ENCODE measurements at places on chromosomes 3 and 15.

DNA sequence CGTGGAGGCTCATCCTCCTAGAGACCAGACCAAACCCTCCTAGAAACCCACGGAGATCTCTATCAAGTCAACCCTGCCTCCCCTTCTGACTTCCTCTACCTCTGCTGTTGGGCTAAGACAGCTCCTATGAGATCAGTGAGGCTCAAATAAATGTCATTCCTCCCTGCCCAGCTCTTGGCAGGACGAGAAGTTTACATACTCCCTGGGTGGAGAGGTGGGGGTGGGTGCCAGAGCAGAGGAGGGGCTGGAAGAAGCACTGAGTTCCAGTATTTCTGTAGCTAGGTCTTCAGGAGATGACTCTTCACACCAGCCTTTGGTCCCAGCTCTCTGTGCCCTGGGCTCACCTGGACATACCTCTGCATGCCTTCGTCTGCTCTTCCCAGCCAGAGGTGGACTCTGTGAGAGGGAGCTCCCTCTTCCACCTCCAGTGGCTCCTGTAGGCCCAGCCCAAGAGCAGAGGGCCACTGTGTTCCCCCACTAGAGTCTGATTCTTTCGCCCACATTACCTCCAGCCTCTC, 42.4 kb upstream of the TLE3 start:
- no peak for DNase-seq

- DNase-seq, result no peak
Measured at GRCh38 chr3:170864525-170865208, 5.3 kb downstream of the RPL22L1 start.

DNA sequence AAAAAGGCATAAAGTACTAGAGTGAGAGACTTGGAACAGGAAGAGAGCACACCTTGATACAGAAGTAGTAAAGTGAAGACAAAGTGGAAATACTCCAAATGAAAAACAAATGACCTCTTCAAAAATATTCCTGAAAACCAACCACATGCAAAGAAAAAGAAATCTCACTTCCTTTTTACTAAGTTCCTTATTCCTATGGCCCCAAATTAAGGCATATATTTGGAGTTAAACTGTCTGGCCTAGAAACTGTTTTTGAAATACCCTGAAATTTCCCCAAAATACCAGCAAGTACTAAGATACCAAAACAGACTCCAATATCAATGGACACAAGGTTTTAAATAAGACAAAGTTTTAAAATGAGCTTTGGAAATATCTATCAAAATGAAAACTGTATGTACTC, 58.2 kb downstream of the ZNF148 start:
- DNase-seq, result no peak

GRCh38 chr3:184907681-184908649, 96.0 kb downstream of the VPS8 start:
- no peak for DNase-seq

GRCh38 chr3:4938281-4938982, 40.8 kb upstream of the BHLHE40 start:
- no peak for DNase-seq

- DNase-seq, result no peak
Measured at GRCh38 chr15:94273826-94274225, 42.5 kb downstream of the MCTP2 start.

- DNase-seq, result no peak
Measured at GRCh38 chr3:49804141-49805041, 1.3 kb downstream of the INKA1 start.

GRCh38 chr3:39228496-39228895, 36.1 kb upstream of the XIRP1 start:
- DNase-seq, result no peak

DNA sequence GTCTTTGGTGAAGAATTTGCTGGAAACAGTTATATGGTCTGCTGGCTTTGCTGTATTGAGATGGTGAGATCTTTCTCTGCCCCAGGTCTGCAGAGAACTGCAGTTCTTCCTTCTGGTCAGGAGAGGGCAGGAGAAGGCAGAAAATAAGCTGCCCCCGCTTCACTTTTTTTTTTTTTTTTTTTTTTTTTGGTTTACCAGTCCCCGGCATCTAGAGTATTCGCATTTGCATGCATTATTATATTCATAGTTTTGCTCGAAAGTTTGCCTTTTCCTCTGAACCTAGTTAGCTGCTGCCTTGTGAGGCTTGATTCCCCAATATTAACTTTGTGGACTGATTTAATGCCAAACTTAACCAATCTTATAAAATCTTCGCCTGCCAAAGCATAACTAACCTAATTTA, 10.6 kb upstream of the PARL start:
- no peak for DNase-seq

- no peak for DNase-seq
Measured at GRCh38 chr15:56425976-56426375, 39.0 kb downstream of the MNS1 start.

DNA sequence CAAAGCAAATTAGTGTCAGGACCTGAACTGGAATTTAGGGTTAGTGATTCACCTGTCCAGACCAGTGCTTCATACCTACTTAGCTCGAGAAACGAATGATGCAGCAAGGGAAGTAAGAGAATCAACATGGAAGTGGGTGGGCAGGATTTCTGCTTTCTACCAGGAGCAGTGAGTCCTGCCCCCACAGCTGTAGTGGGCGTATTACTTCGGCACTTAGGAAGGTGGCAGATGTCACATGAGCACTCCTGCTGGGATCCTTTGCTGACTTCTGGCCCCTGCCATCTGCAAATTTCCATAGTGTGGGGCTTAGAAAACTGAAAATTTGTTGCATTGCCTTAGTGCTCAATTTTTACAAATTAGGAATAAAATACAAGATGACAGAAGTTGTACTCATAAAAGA, 31.2 kb downstream of the RYR3 start:
- no peak for DNase-seq

GRCh38 chr15:33149919-33150318, 44.6 kb downstream of the FMN1 start:
- no peak for DNase-seq

- no peak for DNase-seq
Measured at GRCh38 chr3:189158034-189158433, 13.7 kb upstream of the TPRG1 start.

DNA sequence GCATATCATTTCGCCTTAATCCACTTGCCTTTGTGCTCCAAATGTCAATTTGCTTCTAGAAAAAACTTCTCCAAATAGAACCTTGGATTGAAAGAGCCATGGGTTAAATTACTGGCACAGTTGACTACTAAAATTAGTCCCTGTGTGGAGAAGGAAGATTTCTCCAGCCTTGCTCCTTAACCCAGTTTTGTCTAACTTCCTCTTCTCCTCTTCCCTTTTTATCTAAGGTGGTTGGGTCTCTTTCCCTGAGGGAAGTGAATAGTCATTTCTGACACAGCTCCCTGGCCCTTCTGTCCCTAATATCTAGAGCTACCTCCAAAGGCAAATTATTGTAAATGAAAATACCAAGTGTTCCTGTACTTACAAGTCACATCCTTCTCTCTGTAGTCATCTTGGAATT, 527.9 kb upstream of the TBL1XR1 start:
- DNase-seq, result no peak

GRCh38 chr15:28098766-28099554, at the start of gene OCA2:
Gene OCA2, minus strand, starts transcription at chr15:28099315. Its CDS starts 17,441 bp downstream, at chr15:28081874.
- peak; percentile 49 for DNase-seq

- no peak for DNase-seq
Measured at GRCh38 chr3:184343200-184343876, 5.9 kb downstream of the FAM131A start.

DNA sequence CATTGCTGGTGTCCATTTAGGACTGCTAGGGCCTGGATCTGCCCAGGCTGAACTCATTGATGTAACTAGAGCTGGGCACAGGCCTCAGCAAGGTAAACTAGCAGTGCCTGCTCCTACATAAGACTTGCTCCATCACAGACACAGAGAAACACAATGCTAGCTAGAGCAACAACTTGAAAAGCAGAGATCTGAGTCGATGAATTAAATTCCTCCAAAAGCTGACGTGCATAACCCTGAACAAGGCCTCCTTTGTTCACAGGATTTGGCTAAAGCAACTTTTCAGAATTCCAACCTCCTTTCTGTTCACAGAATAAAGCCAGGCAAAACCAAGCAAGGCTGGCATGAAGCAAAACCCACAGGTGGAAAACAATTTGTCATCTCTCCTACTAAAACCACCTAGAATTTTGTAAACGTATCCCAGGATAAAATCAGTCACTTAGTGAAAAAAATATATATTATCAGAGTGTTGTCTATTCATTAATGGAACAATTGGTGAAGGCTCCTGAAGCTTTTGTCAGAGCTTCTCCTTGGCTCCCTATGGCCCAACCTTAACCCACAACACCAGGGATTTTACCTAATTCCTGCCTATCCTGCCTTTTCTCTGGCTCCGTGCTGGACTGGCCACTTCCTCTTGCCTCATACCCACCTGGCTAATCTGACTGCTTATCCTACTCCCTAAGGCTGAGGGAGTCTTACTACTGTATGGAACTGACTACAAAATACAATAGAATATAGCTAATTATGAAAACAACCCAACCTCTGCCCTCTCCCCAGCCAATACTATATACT, 39.9 kb downstream of the PLCH1 start:
- DNase-seq, result no peak

DNA sequence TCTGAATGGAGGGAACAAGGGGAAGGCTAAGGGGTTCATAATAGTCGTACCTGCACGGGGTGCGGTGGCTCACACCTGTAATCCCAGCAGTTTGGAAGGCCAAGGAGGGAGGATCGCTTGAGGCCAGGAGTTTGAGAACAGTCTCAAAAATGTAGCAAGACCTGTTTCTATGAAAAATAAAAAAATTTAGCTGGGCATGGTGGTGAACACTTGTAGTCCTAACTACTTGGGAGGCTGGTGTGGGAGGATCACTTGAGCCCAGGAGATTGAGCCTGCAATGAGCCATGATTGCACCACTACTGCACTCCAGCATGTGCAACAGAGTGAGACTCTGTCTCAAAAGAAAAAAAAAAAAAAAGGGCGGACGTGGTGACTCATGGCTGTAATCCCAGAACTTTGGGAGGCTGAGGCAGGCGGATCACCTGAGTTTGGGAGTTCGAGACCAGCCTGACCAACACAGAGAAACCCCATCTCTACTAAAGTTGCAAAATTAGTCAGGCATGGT, 17.9 kb upstream of the HDAC11 start:
- no peak for DNase-seq

DNA sequence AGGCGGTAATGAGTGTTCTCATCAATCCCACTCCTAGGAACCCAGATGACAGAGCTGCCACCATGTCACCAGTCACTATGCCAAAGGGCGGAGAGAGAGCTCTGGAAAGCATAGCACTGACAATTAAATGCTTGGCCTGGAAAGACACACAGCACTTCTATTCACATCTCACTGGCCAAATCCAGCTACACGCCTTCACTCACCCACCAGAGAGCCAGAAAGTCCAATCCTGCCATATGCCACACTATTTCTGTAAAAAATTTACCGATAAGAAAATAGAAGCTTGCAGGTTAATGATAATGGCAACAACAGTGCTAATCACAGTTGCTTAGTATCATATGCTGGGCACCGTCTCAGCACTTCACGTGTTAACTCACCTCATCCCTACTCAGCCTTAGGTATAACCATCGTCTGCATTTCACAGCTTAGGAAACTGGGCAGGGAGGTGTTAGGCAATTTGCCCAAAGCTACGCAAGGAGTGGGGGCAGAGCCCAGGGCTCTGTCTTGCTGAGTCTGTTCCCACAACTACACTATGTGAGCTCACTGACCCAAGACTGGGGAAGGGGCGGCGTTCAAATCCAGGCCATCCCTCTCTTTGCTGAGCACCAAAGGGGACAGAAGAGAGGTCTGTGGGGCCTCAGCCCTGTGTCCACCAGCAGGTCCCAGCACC, 16.5 kb downstream of the KLHL25 start:
- no peak for DNase-seq

- no peak for DNase-seq
Measured at GRCh38 chr3:65939801-65940246, 98.9 kb downstream of the MAGI1 start.

DNA sequence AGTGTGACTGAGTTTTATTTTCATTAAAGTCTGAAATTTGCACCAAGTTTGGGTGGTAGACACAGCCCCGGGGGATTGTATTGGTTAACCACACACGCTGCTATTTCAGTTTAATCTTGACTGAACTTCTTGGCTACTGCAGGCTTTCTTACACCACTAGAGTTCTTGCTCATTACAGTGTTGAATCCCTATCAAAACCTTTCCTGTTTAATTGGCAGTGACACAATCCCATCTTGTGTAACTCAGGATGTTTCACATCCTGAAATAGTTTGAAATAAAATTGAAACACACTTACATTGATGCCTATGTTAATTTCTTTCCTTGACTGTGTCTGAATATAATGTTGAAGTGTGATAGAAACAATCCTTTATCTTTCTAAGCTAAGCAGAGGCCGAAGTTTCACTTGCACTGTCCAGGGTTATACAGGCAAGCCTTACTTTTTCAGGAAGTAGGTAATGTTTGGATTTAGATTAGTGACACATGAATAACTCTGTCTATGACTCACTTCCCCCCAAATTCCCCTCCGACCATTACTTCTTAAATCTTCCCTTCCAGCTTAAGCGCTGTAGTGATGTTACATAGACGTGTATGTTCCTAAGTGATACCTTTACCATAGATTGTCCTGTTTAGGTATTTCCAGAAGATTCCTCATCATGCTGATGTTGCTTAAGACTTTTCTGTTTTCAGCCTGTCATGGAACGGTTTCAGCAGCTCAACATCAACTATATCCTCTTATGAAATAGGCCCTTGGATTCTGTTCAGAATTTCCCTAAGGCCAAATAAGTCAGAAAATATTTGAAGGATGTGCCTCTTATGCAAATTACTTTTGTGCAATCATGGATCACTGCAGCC, 16.8 kb downstream of the ATG7 start:
- no peak for DNase-seq

DNA sequence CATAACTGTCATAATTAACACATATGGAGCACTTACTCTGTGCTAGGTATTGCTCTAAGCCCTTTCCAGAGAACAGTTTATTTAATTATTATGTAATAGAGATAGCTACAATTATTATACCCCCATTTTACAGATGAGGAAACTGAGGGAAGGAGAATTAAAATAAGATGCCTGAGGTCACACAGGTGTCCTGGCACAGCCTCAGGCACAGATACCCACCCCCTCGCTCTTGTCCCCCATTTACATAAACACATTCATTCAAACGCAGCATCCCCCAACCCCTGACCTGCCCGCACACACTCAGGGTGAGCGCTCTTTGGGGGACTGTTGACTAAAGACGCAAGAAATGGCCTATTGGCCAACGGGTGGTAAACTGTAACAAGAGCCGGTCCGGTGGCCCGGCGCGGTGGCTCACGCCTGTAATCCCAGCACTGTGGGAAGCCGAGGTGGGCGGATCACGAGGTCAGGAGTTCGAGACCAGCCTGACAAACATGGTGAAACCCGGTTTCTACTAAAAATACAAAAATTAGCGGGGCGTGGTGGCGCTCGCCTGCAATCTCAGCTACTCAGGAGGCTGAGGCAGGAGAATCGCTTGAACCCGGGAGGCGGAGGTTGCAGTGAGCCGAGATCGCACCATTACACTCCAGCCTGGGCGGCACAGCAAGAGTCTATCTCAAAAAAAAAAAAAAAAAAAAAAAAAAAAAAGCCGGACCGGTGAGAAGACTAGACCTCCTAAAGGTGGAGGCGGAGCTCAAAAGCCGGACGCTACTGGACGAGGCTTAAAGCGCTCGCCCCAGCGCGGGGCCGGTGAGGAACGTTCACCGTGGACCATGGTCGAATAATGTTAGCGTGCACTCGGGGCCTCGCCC, 1.9 kb upstream of the ISL2 start:
- no peak for DNase-seq
